ENCODE measurements at places on chromosomes 13 and 19. TPM values are rescaled to one million over a fixed set of nuclear protein-coding genes. Genes with fewer than 3 reads are reported as not detected.
A peak's percentile ranks its signal among the peaks of the same experiment; 100 is the strongest.

LMTK3 gene
- total RNA-seq: 0.32 TPM

HSPH1 gene
- total RNA-seq: 42.2 TPM

DNA sequence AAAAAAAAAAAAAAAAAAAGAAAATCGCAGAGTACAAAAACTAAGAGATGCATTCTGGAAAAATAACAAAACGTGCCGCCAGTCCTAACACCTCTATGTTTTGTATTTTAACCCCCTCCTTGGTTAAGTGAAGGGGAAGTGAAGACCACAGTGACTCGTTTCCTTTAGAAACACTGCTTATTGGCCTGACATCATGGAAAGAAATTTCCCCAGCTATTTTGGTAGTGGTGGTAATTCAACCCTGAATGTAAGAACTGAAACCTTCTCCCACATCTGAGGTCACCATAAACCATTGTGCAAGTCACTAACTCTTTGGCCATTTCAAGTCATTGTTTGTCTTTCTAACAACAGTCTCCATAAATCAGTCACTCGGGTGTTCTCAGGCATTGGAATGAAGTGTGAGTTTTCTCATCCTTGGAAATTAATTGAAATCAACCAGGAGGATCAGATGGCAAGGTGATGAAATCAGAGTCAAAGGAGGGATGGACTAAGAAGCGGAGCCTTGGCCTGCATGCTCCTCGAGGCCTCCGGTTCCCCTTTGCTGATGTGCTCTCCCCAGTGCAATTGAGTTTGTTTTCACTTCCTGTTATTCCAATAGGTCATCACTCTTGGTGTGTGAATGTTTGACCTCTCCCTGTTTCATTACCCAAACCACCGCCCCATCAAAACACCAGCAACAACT, 443.9 kb downstream of the FGF9 start:
- peak; percentile 27 for DNase-seq

IGFL1 gene
- total RNA-seq: not detected

GRCh38 chr19:41915021-41915775, 13.1 kb downstream of the ERFL start:
- no peak for DNase-seq

ZNF728 gene
- total RNA-seq: not detected

ERICH6B gene
- total RNA-seq: not detected

CYP4F11 gene
- total RNA-seq: not detected

DNA sequence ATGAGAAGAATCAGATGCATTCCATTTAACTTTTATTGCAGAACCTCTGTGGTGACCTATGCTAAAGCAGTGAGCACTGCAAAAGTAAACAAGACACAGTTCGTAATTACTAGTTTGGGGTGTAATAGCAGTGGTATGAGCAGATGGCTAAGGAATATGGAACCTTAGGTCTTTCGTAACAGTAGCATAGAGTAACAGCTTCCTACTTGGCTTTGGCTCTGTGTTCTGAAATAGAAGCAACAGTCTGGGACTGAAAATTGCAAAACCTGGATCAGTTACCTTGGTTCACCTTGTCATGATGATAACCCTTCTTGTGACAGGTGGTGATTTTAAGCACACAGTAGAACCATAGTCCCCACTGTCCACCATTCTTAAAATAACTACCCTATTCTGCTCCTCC, 303.4 kb downstream of the GPC6 start:
- DNase-seq: peak; percentile 48

DNA sequence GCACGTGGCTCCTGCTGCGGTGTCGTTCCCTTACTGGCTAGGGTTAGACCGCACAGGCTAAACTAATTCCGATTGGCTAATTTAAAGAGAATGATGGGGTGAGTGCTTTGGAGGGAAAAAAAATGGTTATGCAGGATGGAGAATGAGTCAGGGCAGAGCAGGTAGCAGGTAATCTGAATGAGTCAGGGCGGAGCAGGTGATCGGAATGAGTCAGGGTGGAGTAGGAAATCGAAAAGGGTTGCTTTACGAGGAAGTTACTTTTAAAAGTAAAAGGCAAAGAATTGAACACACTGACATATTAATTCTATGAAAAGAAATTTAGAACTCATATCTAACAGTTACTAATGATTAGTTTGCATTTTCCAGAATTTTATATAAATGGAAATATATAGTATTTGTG, 335.5 kb downstream of the FOXO1 start:
- DNase-seq: no peak

GRCh38 chr19:10631874-10632273, 6.5 kb downstream of the SLC44A2 start:
- no peak for DNase-seq

DNA sequence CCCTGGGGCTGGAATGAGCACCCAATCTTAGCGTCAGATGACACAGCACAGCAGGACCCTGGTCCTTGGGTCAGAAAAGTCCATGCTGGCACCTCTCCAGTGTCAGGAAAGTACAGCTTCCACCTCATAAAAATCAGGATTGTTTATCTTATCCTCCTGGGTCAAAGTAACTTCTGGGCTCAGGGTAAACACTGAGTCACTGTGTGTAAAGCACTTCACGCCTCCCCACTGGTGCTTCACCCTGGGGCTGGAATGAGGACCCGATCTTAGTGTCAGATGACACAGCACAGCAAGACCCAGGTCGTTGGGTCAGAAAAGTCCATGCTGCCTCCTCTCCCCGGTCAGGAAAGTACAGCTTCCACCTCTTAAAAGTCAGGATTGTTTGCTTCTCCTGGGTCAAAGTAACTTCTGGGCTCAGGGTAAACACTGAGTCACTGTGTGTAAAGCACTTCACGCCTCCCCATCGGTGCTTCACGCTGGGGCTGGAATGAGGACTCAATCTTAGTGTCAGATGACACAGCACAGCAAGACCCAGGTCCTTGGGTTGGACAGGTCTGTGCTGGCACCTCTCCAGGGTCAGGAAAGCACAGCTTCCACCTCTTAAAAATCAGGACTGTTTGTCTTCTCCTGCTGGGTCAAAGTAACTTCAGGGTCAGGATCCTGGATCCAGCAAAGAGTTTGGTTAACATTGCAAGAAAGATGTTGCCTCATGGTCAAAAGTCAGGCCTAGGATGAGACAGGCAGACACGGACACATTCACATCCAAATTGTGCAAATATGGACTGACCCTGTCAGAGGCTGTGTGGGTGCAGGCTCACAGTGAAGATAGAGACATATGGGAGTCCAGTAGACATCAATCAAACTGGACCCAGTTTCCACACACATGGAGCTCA, 39.2 kb upstream of the CYP2A7 start:
- DNase-seq: peak; percentile 98

- DNase-seq: no peak
These were observed 5.0 kb upstream of the ZNF765 start for GRCh38 chr19:53389978-53390377.

GRCh38 chr19:27774337-27774736, 1438.6 kb downstream of the UQCRFS1 start:
- no peak for DNase-seq

CBLC gene
- total RNA-seq: under 0.01 TPM

DNA sequence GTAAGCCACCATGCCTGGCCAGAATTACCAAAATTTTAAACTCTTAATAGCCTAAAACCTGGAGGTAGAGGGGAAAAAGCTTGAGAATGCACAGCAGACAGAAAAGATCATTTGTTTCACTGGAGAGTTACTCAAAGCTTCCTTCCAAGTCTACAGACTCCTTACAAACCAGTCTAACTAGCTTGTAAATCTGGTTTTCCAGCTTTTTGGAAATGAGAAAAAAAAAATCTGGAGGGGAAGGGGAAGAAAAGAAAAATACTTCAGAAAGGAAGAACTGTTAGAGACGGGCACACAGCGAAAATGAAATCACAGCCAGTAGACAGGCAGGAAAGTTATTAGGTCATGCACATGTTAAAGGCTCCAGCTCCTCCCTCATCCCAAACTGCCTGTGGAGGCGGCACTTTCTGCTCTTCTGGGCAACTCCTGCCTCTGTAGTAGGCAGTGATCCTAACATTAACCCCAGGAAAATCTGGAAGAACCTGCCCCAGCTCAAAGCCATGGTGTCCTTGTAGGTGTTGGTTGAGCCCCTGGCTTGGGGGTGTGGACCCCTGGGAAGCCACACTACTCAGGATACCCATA, 17.3 kb downstream of the PARP4 start:
- no peak for DNase-seq

FAM83E gene
- total RNA-seq: 0.32 TPM

GRCh38 chr13:65914716-65915115, 1315.4 kb downstream of the PCDH9 start:
- peak; percentile 3 for DNase-seq

DNA sequence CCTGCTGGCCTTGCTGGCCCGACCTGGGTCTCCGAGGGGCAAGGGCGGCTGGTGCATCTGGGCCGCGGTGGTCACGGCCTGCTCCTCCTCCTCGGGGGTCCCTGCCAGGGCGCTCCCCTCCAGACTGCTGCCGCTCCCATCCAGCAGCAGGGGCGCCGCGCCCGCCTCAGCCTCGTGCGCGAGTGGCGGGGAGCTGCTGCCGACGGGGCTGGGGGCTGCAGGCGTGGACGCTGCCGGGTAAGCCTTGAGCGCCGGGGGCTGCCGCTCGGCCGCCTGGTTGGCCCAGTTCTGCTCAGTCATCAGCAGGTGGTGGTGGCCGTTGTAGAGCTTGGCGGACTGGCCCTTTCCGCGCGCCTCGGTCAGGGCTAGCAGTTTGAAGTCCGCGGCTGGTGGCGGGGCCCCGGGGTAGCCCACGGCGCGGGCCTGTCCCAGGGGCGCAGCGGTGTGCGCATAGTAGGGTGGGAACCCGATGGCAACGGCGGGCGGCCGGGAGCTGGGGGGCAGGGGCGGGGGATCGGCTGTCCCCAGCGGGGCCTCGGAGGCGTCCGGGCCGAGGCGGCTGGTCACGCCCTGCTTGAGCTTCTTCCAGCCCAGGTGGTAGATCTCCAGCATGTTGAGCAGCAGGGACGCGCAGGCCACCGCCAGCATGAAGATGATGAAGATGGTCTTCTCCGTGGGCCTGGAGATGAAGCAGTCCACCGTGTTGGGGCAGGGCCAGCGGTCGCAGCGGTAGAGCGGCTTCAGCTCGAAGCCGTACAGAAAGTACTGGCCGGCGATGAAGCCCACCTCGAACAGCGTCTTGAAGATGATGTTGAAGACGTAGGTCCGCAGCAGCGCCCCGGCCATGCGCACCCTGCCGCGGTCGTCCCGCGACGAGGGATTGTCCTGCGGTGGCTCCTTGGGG, 18.6 kb downstream of the GJA3 start:
- no peak for DNase-seq

DNA sequence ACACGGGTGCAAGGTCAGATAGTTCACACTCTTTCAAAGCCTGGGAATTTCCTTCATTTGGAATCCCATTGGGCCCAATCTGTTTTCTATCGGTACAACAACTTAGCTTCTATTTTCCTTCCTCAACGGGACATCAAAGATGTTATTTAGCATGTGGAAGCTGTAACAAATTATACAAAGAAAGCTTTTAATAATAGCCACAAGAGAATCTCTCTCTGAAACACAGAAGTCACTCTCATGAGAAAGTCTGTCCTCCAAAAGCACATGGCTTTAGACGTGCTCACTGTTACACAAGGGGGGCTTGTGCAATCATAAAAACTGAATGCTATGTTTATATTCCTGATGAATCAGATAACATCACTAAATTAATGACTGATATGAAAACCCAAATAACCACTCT, 28.9 kb upstream of the CYSLTR2 start:
- peak; percentile 74 for DNase-seq

GRCh38 chr13:52961256-52961910, 67.2 kb upstream of the OLFM4 start:
- DNase-seq: no peak

GRCh38 chr13:111129465-111130115, 14.5 kb downstream of the ARHGEF7 start:
- no peak for DNase-seq

GRCh38 chr13:67914535-67914934, 684.4 kb upstream of the PCDH9 start:
- no peak for DNase-seq

ZNF443 gene
- 3.5 TPM for total RNA-seq

DNA sequence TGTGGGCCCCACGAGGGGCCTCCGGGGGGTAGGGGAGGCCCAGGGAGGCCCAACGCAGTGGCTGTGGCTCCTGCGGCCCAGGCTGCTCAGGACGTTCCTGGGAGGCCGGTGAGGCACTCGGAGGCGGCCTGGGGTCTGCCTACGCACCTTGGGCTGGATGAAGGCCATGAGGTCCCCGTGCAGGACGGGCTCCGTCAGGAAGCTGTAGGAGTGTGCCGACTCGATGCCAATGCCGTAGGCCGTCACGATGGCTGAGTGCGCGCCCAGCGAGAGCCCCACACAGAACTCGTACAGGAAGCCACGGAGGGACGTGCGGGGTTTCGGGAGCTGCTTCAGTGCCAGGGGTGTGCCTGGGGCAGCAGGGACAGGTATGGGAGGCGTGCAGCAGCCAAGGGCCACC, 5.9 kb downstream of the SBK2 start:
- no peak for DNase-seq

DNA sequence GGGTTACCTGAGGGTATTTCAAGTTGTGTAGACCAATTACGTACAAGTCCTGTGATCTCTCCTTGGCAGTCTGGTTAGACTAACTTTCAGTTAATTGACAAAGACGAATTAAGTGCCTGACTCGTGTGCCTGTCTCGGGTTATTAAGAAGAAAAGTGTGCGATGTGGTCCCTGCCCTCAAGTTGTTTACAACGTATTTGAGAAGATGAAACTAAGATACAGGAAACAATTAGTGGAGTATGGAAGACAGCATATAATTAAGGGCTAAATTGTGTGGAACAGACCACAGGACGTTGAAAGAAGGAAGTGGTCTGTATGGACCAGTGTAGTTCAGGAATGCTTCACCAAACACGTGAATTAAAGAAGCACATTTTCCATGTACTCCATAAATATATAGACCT, 49.2 kb downstream of the KLF5 start:
- DNase-seq: no peak

LRRC63 gene
- under 0.01 TPM for total RNA-seq

- DNase-seq: peak; percentile 93
These were observed 319.7 kb downstream of the KCNRG start for GRCh38 chr13:50334944-50335343.

DNA sequence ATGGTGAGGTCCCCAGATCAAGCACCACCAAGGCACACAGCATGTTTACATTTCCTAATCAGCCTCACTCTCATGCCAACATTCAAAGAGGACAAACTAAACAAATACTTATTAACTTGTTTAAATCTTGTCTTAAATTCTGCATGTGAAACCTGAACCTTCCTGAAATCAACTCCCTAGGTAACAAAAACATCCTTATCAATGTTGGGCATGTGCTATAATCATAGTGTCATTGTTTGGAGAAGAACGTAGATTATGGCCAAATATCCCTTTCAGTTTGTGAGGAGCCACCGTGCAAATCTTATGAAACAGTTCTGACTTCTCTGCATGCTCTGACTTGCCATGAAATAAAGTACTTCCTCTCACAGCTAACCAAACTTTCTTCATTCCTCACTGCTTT, 123.8 kb downstream of the NDFIP2 start:
- DNase-seq: no peak

GRCh38 chr13:78020861-78021260, 102.2 kb upstream of the EDNRB start:
- DNase-seq: no peak

C5AR1 gene
- total RNA-seq: 0.32 TPM

DNA sequence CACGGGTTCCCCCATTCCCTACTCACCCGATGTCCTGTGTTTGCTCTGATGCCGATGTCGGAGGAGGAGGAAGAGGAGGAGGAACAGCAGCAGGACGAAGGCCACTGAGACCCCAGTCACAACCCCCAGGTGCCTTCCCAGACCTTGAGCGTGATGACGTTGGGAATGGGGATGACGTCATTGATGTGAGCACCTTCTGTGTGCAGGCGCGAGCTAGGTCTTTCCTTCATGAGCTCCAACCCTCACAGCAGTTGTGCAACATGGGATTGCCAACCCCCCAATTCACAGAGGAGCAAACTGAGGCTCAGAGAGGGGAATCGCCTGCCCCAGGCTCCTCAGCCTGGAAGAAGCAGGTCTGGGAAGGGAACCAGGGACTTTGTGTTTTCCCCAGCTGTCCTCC, 4.2 kb downstream of the LILRB5 start:
- DNase-seq: no peak

All from fibroblast of villous mesenchyme (primary cell).